ENCODE measurements at places on chromosomes 7 and 10. TPM values are rescaled to one million over a fixed set of nuclear protein-coding genes. Genes with fewer than 3 reads are reported as not detected.

Gene TPST1
- total RNA-seq: 23.1 TPM

Gene GNGT1
- not detected for total RNA-seq

Gene CABCOCO1
- total RNA-seq: not detected

Gene IDI2
- not detected for total RNA-seq

Gene SLC26A4
- 0.13 TPM for total RNA-seq

Gene CUBN
- total RNA-seq: 0.26 TPM

Gene DIP2C
- 14.9 TPM for total RNA-seq

Gene GIMAP4
- 4.4 TPM for total RNA-seq

Gene TRPV6
- 2.5 TPM for total RNA-seq

Gene ADCYAP1R1
- 0.23 TPM for total RNA-seq

Gene IQUB
- total RNA-seq: not detected

Gene INA
- 0.38 TPM for total RNA-seq

Gene RRP12
- total RNA-seq: 14.9 TPM

Gene UTF1
- not detected for total RNA-seq

Gene PNLIP
- total RNA-seq: not detected

Gene GPR15LG
- 352 TPM for total RNA-seq

Gene SLC16A12
- 0.18 TPM for total RNA-seq
